ENCODE measurements at places on chromosomes 7 and 10.

- no peak for DNase-seq
Observed at GRCh38 chr7:55189146-55189766, 170.4 kb downstream of the EGFR start.

- DNase-seq: no peak
Observed at GRCh38 chr10:30398193-30398592, 35.8 kb upstream of the MAP3K8 start.

DNA sequence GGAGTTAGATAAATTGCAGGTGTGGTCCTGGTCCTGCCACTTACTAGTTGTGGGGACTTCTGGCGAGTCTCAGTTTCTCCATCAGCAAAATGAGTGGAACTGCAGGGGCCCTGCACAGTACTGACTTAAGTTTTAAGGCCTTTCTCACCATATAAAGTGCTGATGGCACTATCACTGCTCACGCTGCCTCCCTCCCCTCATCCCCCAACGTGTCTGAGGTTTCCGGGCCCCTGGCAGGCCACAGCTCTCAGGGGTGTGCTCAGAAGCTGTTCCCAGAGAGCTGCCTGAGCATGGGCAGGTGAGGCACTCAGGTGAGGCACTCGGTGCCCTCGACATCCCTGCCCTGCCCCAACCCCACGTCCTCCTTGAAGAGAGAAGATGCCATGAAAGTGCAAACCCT, 74.2 kb downstream of the VOPP1 start:
- DNase-seq: no peak

- no peak for DNase-seq
Observed at GRCh38 chr10:78925800-78926319, 142.9 kb upstream of the ZMIZ1 start.

GRCh38 chr7:36625247-36625646, 99.0 kb downstream of the AOAH start:
- no peak for DNase-seq

DNA sequence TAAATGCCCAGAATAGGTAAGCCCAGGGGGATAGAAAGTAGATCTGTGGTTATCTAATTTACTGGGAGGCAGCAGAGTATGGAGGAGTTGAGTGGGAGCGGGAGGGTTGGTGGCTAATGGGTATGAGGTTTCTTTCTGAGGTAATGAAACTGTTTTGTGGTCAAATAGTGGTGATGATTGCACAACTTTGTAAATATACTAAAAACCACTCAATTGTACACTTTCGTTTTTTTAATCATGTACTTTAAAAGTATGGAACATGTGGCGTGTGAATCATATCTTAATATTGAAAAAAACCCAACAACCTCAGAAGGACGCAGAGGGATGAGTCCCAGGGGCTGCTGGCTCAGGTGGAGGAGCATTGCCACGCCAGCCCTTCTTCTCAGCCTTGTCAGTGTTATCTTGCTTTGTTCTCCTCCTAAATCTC, 118.1 kb downstream of the WDR11 start:
- DNase-seq: no peak

DNA sequence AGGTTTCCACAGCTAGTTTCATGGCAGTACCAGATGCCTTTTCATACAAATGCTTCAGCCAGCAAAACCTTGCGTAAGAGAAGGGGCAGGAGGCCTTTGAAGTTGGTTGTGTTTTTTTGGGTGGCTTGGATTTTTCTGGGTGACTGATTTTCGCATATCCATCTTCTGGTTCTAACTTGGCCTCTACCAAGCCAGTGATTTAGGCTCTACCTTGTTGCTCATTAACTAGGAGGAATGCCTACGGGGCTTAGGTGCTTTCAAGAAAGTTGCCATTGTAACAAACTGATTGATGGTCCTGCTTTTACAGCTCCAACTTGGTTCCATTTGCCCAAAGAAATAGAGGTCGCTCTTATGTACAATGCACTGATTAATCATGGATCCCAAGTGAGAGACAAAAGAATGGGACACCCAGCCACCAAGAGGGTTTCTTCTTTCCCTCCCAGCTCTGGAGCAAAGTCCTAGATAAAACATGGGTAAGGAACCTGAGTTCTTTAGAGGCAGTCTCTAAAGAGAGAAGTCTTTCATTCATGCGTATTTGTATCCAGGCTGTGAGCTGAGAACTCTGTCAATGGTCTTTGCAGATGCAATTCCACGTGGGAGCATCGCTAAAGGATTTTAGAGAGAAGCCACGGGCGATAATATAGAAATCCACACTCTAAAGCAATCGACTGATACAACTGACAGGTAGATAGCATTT, 92.1 kb upstream of the FGFR2 start:
- no peak for DNase-seq
